ENCODE measurements at places on chromosomes 7 and 10.

DNA sequence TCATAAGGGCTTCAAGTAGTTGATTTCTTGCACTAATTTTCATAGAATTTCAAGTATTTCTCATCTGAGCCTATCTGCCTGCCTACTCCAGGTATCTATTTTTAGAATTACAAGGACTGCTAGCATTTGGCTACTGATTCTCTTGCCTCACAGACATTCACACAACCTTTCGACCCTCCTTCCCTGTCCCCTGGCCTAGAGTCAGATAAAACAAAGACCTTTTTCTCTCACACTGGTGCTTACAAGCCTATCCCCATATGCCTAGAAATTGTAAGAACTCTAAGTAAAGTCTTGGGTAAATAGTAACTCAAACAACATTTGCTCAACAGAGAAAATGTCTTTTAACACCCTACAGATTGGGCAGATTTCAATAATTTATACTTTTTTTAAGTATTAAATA is 6.3 kb downstream of the GPAM start:
- no peak for DNase-seq

GRCh38 chr7:37435156-37435855 is 13.4 kb downstream of the ELMO1 start:
- DNase-seq, result no peak

DNA sequence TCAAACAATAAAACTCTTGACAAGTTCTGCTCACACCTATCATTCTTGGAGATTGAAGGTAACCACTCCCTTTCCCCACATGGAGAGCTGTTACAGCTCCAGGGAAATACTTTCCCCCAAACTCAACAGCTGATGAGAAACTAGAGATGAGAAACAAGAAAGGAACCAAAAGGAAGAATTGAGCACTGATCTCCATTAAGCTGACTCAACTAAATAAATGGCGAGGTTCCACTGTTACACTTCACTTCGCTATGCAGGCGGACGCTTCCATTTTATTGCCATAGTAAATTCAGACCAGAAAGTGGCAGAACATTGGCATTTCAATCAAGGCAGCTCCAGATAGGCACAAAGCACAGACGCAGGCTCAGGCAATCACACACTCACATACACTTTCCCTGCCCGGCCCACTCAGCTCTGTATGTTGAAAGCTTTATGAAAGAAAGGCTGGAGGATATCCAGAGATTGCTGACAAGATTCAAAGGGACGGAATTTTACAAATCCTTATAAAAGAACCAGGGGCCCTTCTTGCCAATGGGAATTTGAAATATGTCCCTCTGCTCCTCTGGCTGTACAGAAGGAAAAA is 11.5 kb upstream of the YAE1 start:
- DNase-seq, result no peak

GRCh38 chr7:41098846-41099245 is 604.0 kb downstream of the INHBA start:
- no peak for DNase-seq

GRCh38 chr10:99975106-99975829 is 34.5 kb downstream of the DNMBP start:
- DNase-seq, result no peak

DNA sequence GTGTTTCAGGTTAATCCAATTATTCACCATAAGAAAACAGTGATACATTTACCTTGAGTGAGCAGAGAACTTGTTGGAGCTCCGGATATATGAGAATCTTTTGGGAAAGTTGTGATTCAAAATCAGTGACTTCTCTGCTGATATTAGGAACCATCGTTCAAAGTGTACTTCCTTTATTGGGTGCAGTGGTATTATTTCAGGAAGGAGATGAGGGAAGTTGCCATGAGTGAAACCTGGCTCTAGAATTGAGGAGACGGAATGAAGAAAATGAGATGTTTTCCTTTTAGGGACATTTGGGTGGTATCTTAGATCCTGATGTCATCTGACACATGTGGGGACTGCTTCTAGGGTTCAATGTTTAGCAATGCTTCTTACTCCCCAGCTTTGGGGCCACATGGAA is 343.9 kb downstream of the ABCA13 start:
- no peak for DNase-seq

- no peak for DNase-seq
Observed at GRCh38 chr10:132706701-132707100, 79.2 kb downstream of the NKX6-2 start.

Data from NCI-H187 treated with DMSO at 0.1 percent for 48 hours (cell line).